ENCODE measurements at places on chromosomes 2 and 18. TPM values are rescaled to one million over a fixed set of nuclear protein-coding genes. Genes with fewer than 3 reads are reported as not detected.

PSMA8 gene
- 0.83 TPM for total RNA-seq

CIB4 gene
- not detected for total RNA-seq

SH3BP4 gene
- total RNA-seq: 0.82 TPM

CCDC74A gene
- 4.0 TPM for total RNA-seq

CERS6 gene
- total RNA-seq: 13.6 TPM

CCDC74B gene
- not detected for total RNA-seq

DNA sequence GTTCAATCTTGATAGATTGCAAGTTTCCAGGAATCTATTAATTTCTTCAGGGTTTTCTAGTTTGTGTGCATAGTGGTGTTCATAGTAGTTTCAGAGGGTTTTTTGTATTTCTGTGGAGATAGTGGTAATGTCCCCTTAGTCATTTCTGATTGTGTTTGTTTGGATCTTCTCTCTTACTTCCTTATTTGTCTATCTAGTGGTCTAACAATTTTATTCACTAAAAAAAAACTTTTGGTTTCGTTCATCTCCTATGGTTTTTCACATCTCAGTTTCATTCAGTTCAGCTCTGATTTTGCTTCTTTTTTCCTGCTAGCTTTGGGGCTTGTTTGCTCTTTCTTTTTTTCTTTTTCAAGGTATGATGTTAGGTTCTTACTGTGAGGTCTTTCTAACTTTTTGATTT is 94.5 kb downstream of the SNTG2 start:
- no peak for DNase-seq

GRCh38 chr2:121640380-121641316 is 8.6 kb downstream of the CLASP1 start:
- no peak for DNase-seq

GRCh38 chr2:82789851-82790205 is 1669.3 kb downstream of the SUCLG1 start:
- DNase-seq: no peak

DNA sequence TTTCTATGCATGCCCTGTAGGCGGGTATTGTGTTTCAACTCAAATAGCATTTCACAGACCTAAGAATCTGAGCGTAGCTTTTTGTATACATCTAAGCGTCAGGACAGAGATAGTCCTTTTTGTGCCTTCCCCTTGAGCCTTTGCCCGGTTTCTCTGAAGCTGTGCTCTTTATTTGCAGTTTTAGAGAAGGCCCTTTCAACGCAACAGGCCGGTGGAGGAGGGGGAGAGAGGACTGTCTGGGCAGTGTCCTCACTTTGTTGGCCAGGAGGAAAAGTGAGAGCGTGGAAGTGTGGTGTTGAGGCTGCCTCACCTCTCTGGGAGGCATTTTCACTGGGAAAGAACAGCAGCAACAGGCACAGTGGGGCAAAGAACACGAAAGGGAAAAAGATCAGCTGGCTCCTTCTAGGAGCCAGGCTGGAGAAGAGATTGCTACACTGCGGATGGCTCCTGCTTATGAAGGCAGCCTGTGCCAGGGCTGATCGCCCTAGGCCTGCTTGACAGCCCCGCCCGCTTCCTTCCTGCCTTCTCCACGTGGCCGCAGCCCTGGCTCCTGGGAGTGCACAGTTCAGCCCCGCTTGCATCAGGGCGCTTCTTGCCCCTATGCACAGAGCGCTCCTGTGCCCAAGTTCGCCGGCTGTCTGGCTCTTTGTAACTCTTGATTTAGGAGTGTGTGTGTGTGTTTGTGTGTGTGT is 195.6 kb upstream of the POU3F3 start:
- DNase-seq: no peak

DNA sequence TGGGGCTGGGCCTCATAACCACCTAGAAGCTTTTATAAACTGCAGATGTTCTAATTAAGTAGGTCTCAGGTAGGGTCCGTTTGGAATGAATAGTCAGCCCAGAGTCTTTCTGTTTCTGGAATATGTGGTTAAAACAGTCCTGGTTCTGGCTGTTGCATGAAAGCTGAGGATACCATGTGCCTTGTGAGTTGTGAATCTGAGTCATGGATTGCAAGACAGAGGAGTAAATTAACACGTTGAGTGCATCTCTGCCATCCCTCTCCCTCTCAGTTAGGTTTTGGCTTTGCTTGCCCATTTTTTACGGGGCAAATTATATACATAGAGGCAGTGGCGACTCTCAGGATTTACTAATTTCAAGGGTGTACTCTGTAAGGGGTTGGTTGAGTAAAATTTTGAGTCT is 59.1 kb downstream of the NCK2 start:
- no peak for DNase-seq

DNA sequence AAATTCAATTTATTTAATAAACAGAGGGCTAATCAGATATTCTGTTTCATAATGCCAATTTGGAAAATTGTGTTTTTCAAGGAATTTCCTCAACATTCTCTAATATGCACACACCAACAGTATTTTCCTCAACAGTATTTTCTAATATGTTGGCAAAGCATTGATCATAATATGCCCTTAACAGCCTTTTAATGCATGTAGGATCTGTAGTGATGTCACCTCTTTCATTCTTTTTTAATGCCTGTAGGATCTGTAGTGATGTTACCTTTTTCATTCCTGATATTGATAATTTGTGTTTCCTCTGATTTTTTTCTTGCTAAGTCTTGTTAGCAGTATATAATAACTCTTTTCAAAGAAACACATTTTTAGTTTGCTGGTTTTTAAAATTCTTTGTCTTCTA is 15.9 kb downstream of the VWA3B start:
- DNase-seq: no peak

GRCh38 chr2:37417321-37417720 is 72.9 kb downstream of the QPCT start:
- no peak for DNase-seq

DNA sequence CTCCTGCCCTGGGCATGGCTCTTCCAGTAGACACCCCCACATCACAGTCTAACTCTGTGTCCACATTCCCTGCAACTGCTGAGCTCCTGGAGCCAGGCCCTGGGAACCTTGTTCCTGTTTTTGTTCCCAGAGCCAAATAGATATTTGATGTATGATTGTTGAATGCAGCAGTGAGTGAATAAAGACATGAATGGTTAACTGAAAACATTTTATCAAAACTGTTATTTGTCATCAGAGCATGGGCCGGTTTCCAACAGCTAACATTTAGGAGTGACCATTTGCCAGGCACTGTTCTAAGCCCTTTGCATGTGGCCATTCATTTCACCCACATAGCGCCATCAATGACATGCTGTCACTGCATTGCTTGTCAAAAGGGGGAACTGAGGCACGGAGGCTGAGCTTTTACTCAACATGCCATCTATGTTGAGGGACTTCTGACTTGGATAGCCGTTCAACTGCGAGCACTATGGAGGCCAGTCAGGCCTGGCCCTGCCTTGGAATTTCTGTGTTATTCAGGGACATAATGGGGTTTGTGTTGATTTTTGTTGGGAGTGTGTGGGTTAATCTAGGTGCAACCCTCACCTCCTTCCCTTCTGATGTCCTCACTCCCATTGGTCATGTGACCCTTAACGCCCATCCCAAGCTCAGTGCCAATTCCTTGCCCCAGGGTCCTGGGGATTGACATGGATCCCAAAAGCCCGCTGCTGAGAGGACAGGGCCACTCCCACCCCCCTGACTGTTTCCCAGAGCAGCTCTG is 12.6 kb downstream of the IL1R1 start:
- DNase-seq: no peak

GRCh38 chr2:175883586-175884194 is 118.4 kb downstream of the LNPK start:
- no peak for DNase-seq

- DNase-seq: no peak
Observed at GRCh38 chr2:146659976-146660375, 1184.9 kb upstream of the ACVR2A start.

DNA sequence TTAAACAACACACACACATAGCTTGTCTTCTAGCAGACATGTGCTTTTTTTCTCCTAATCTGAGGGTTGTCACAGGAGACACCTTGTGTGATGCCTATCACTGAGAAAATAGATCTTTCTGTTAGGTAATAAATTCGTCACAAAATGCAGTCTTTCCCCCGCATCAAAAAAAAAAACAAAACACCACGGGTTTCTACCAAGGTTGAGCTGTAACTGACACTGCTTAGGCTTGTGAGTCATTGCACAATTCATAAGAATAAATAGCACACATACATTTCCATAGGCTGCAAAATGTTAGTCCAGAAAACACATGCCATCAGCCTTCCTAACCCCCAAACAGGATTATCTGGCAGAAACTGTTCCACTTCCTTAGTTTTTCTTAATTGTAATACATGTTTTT is 6.5 kb downstream of the TMEM163 start:
- no peak for DNase-seq

GRCh38 chr2:23448906-23449305 is 63.9 kb downstream of the KLHL29 start:
- DNase-seq: no peak

- no peak for DNase-seq
Observed at GRCh38 chr2:124874219-124874618, 849.1 kb downstream of the CNTNAP5 start.

- DNase-seq: no peak
Observed at GRCh38 chr2:195536906-195537305, 120.1 kb upstream of the SLC39A10 start.

- no peak for DNase-seq
Observed at GRCh38 chr2:226095058-226095457, 695.5 kb downstream of the NYAP2 start.

DNA sequence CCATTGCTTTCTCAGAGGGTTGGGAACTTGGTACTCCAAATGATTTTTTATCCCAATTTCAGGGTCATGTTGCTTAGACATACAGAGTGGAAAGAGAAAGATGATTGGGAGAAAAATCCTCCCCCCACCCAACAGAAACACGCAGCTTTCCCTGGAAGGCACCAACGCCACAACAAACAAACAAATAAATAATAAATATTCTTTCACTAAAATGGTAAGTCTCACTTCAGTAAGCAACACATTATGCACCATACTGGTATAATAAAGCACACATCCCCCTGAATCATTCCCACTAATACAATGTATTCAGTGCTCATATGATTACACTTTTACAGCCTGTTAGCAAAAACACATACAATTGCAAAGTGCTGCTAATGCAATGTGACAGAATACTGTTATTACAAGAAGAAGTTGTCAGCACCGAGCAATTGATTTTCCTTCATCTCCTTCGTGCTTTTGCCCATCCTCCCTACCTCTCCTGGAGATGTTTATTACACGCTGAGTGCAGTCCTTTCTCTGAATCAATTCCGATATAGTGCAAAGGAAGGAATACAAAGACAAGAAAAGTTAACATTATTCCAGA is 359.9 kb downstream of the TXNL1 start:
- no peak for DNase-seq

Data from T-cell (primary cell).